NCI-H82 (cell line): ENCODE measurements at places on chromosomes 4 and X.
A peak's percentile ranks its signal among the peaks of the same experiment; 100 is the strongest.

- DNase-seq = no peak
Observed at GRCh38 chr4:47484168-47484567, 907 bp upstream of the ATP10D start.

DNA sequence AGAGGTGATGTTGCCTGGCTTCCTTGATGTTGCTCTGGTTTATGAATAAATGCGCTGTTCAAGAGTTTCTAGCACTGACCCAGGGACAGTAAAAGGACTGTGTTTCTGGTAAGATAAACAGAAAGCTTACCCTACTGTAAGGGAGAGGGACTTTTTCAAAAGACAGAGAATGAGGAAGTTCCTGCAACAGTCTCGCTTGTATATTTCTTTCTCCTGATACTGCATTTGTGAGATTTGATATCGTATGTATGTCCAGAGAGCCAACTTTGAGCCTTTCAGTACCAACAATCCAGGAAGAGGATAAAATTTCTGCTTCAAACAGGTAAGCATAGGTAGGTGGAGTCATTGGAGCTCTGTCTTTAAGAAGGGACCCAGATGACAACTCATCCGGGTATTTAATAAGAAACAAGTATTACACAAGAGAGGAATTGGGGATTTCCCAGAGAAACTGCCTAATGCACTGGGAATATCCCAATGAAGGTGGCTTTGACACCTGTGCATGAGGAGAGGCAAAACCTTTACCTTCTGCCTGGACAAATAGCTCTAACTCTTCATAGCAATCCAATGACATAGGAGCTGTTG, 773 bp downstream of the DAPP1 start:
- no peak for DNase-seq

GRCh38 chrX:121102101-121102500, 54.7 kb downstream of the GLUD2 start:
- DNase-seq = no peak

- no peak for DNase-seq
Observed at GRCh38 chr4:3107271-3107670, 32.8 kb downstream of the HTT start.

DNA sequence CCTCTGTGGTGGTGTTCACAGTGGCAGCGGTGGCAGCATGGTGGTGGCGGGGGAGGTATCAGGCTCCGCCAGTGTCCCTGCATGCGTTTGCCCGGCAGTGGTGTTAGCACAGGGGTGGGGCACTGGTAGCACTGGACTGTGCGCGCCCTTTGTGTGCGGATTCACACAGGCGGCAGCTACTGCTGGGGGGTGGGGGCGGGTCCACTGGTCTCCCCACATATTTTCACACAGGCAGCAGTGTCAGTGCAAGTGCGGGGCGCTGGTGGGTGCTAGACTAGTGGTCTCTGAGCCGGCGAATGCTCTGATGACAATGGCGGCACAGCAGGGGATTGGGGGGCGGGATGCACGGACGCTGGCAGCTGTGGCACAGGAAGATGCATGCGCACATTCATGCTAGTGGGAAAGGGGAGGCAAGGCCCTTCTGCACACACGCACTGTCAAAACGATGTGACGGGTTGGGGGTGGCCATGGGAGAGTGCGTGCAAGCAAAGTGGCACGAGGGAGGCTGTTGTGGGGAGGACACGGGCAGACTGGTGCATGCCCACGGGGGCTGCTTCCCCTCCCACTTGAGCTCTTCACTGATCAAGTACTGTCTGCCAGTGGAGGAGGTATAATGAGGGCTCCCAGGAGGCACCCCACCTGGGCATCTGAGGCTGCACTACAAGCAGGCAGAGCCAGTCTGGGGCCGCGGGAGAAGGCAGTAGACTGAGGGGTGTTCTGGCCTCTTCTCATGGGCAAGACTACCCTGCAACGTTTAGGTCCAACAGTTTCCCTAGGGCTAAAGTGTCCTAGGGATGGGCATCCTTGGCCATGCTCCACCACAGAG, 53.0 kb downstream of the POF1B start:
- DNase-seq = no peak

- DNase-seq = no peak
Observed at GRCh38 chr4:66959207-66959606, 586.1 kb downstream of the CENPC start.

DNA sequence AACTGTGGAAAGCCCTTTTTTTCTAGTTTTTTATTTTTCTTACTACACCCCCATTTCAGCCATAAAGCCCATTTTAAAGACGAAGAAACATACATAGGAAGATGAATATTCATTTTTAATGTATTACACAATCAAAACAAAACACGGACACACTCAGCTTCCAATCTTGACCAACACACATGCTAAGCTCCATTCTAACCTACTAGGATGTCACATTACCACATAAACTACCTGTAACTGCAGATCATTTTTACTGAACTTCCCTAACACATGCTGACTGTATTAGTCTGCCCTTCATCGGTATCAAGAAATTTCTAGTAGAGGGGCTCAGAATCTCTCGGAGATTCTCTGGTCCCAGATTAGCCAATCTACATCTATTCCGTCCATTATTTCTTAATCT, 1.8 kb downstream of the CCNI start:
- peak; percentile 32 for DNase-seq

- DNase-seq = peak; percentile 33
Observed at GRCh38 chr4:164293743-164294142, 460.2 kb upstream of the SMIM31 start.

DNA sequence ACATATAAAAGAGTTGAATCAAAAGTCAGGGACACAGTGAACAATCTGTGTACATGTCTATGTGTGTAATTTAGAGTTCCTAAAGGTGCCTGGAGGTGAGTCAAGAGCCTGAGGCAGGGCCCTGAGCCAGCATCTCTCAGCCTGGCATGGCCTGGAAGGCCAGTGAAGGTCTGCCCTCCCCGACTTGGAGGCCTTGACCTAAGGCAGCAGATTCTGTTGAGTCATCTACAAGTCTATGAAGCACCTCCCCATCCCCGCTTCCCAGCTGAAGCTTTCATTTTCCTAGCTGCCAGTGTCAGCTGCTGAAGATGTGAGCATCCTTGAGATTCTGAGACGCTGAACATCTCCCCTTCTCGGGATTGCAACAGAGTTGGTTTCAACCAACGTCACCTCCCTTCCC, 583.9 kb downstream of the BCOR start:
- DNase-seq = no peak

- DNase-seq = no peak
Observed at GRCh38 chr4:140635606-140636005, 66.8 kb upstream of the UCP1 start.

DNA sequence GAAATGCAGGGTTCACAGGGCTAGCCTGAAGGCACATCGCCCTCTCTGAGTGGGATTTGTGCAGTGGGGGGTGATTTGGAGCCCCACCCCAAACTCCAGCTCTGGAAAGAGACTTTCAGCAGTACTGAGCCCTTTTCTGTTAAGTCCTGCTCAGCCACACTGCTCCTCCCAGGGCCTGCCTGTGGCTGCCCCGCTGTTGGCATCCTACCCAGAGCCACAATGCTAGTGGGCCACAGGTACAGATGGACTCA, 52.7 kb downstream of the CXorf49B start:
- no peak for DNase-seq

DNA sequence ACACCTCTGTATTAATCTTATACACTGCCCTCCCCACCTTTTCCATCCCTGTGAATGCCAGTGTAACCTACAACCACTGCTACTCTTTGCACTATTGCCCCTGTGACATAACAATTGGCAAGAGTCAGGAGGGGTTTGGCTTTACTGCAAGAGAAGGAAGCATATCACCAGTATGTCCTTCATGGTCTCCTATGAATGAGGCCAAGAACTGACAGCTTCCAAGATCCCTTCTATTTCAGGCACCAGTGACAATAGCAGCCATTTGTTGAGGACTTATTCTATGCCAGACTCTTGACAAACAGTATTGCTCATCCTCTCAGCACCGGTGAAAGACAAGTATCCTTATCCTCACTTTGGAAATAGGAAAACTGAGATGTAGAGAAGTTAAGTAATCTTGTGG, 363.9 kb downstream of the MID1IP1 start:
- DNase-seq = no peak

GRCh38 chr4:46389301-46389775, 590 bp downstream of the GABRA2 start:
- DNase-seq = peak; percentile 60

DNA sequence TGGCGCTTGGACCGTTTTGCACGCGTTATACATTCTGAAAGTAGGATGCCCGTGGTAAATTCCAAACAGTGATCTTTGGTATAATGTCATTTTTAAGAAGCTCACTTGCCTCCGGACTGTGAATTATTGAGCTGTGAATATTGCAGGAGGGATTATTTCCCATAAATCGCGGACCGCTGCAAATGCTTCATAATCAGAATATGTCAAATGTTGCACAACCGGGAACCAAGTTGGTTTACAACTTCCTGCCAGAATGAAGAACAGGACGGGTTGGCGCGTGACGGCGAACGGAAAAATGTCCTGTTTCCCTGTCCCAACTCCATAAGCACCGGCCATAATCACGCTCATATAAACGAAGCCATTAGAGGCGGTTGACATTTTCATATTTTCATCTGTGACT, 67.6 kb downstream of the SHOX start:
- DNase-seq = no peak

GRCh38 chr4:147488556-147488955, 7.7 kb downstream of the EDNRA start:
- DNase-seq = no peak

GRCh38 chr4:140427919-140428471, 547 bp upstream of the CLGN start:
- no peak for DNase-seq

DNA sequence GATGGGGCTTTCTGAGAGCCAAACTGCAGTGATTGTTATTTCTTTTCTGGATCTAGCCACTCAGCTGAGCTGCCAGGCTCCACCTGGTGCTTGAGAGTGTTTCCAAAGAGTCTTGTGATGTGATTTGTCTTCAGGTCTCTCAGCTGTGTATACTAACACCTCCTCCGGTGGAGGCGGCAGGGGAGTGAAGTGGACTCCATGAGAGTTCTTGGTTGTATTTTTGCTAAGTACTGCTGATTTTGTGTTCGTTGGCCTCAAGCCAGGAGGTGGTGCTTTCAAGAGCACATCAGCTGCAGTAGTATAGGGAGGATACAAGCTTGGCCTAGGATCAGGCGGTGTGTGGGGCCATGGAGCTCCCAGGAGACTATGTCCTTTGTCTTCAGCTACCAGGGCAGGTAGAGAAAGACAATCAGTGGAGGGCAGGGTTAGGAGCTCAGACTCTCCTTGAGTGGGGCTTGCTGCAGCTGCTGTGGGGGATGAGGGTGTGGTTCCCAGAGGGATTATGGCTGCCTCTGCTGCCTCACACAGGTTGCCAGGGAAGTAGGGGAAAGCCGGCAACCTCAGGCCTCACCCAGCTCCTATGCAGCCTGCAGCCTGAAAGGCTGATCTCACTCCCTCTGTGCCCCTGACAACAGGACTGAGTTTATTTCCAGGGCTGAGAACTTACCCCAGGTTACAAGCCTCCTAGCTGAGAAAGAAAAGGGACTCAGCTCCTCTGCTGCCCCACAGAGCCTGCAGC, 62.4 kb downstream of the NPFFR2 start:
- peak; percentile 5 for DNase-seq

DNA sequence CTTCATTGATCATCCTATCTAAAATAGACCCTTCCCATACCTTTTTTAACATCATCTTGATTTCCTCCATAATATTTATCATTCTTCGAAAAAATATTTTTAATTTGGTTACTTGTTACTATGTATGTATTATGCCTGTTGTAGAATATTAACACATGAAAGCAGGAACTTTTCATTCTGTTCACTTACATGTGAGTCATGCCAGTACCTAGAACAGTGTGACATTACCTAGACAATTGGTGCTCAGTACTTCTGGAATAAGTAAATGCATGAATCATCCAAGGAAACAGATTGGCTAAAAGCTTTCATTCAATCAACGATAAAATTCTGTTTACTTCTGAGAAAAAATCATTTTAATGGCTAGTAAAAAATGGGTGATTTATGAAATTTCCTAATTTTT, 76.4 kb downstream of the CXXC4 start:
- DNase-seq = no peak

DNA sequence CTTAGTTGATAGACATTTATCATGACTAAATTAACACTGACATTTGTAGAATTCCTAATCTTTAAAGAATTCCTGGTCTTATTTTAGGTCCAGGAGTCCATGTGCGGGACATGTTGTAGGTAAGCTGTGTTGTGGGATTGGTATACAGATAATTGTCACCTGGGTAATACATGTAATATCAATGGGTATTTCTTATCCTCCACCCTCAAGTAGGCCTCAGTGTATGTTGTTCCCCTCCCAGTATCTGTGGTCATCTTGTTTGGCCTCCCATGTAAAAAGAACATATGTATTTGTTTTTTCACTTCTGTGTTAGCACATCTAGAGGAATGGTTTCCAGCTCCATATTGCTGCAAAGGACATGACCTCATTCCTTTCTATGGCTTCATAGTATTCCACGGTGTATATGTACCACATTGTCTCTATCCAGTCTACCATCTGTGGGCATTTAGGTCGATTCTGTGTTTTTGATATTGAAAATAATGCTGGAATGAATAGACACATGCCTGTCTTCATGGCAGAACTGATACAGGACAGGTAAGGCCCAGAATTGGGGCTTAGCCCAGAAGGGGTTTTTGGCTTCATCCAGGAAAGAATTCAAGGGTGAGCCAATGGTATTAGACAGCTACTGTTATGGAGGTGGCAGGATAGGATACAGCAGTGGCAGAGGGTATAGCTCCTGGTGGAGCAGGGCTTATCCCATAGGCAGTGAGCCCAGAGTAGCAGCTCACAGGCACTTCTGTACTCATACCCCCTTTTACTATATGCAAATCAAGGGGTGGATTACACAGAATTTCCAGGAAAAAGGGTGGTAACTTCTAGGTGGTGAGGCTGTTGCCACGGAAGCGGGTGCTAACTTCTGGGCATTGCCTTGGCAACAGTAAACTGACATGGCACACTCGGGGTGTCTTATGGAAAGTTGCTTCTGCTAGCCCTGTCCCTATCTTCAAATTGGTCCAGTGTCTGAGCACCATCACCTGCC, 66.1 kb upstream of the WDR1 start:
- DNase-seq = no peak

- no peak for DNase-seq
Observed at GRCh38 chr4:42330002-42330592, 67.2 kb upstream of the SHISA3 start.

GRCh38 chrX:46636223-46636622, 62.7 kb downstream of the CHST7 start:
- no peak for DNase-seq

DNA sequence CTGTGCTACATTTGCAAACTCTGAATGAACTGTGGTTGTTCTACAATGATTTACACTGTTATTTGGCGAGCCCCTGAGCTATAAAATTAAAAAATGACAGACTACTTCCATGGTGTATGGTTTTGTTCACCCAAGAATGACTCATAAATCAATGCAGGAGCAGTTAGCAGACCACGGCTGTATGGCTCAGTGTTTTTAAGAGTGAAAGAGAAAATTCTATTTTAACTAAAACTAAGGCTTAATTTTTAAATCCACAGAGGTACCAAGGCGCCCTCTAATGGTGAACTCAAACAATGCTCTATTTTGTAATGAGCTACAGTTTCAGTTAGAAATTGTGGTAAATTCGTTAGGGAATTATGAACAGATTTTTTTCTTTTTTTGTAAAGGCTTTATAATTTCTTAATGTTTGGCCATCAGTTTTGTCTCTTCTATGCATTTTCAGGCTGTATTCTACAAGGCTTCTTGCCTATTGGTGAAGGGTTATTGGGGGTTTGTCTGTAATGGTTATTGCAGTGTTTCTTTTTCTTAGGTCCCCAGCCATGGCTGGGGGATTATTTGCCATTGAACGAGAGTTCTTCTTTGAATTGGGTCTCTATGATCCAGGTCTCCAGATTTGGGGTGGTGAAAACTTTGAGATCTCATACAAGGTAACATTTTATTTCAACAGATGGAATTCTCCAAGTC, 32.5 kb downstream of the HMGB2 start:
- peak; percentile 13 for DNase-seq

- no peak for DNase-seq
Observed at GRCh38 chrX:63961964-63962363, 176.9 kb upstream of the ARHGEF9 start.
